ENCODE measurements at places on chromosomes 4 and X. TPM values are rescaled to one million over a fixed set of nuclear protein-coding genes. Genes with fewer than 3 reads are reported as not detected.

Gene PDLIM3
- 540 TPM for total RNA-seq

DNA sequence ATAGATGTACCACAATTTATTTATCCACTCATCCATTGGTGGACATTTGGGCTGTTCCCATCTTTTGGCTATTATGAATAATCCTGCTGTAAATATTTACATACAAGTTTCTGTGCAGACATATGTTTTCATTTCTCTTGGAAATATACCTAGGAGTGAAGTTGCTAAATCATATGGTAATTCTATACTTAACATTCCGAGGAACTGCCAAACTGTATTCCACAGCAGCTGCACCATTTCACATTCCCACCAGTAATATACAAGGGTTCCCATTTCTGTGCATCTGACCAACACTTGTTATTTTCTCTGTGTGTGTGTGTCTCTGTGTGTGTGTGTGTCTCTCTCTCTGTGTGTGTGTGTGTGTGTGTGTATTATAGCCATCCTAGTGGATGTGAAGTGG, 15.4 kb upstream of the DOCK11 start:
- no peak for DNase-seq

- DNase-seq = no peak
Observed at GRCh38 chr4:11497972-11498371, 69.3 kb upstream of the HS3ST1 start.

GRCh38 chrX:46325312-46325877, 219.8 kb downstream of the ZNF674 start:
- DNase-seq = no peak

GRCh38 chr4:116358633-116359222, 726.6 kb downstream of the TRAM1L1 start:
- no peak for DNase-seq

GRCh38 chr4:116501954-116502353, 583.4 kb downstream of the TRAM1L1 start:
- DNase-seq = no peak

DNA sequence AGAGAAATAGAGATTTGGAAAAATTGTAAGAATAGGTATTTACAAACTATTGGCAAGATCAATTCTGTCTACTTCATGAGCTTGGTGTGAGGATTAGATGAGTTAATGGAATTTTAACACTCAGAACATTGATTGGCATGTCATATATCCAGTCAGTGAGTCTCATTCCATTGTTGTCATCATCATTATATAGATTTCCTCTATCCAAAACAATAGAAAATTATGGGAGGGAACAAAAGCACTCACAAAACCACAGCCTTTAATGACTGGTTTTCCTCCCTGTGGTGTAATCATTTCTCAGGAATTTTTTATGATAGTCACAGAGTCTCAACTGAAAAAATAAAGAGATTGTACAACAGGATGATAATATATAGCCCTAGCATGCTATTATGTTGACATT, 21.1 kb downstream of the KLHL5 start:
- no peak for DNase-seq

DNA sequence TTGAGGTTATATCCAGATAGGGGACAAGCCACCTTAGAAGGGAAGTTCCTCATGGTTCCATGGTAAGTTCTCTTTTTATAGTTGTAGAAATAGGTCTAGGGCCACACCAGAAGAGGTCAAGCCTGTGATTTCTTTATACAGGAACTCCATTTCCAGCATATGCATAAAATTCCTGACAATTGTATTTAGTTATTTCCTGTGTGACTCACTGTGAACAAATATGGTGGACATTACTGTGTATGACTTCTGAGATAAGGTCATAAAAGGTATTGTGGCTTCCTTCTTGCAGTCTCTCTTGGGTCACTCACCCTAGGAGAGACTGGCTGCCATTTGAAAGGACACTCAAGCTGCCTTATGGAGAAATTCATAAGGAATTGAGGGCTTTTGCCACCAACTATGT, 2.2 kb upstream of the C4orf36 start:
- no peak for DNase-seq

GRCh38 chr4:40956721-40957255, 207.0 kb downstream of the NSUN7 start:
- DNase-seq = no peak

Gene KLKB1
- 0.83 TPM for total RNA-seq

GRCh38 chr4:162151850-162152249, 11.9 kb downstream of the FSTL5 start:
- DNase-seq = no peak

DNA sequence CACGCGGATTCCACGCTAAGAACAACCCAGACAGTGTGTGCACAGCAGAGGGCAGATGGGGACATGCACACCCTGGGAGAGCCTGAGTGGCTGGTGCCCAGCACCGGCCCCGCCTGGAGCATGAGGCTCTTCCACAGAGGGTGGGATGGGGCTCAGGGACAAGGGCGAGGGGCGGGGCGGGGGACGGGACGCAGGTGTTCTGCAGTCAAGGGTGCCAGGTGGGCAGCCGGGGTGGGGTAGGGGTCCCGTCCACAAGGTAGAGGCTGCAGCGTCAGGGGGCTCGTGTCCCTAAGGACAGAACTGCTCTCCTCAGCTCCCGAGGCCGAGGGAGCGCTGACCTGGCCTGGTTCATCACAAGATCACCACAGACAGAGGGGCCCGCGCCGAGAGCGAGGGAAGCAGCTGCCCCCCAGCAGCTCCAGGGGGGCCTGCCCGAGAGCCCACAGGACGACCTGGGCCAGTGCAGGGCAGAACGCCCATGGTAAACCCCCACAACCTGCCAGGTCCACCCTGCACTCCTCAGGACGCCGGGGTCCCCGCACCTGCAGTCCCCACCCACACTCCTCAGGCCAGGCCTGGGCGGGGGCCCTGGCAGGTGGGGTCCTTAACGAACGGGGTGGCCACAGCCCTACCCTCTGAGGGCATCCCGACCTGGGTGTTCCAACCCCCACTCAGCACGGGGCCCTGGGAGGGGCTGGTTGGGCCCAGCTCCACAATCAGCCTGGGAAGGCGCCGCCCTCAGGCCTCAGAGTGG, 26.7 kb downstream of the CTBP1 start:
- DNase-seq = no peak

DNA sequence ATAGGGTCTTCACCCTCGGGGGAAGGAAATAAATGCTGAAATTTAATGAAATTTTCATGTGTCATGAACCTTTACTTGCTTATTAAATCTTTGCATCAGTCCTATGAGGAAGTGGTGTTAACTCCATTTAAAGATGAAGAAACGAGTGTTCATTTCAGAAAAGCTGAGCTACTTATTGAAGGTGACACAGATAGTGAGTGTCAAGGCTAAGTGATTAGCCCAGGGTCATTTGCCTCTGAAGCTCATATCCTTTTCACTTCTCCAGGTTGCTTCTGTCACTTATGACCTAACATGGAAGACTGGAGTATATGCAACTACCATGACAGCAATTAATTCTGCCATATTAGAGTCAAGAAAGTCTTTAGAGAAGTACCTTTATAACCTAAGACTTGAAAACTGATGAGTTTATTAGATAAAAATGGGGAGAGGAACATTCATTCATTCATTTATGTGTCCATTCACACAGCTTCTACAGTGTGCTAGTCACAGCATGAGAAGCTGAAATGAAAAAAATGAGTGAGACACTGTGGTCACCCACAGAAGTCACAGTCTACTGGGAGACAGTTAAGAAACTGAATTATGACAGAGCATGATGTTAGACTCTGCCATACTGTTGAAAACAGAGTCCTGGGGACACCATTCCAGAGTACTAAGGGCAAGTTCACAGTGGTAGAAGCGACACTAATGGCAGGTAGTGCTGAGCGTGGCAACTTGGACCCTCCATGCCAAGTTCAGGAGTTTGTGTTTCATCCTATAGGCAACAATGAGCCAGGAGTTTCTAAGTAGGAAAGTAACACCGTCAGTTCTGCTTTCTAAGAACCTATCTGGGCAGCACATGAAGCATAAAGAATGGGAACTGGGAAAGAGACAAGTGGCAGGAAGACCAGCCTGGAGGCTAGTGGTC, 21.3 kb downstream of the ALPK1 start:
- DNase-seq = no peak

DNA sequence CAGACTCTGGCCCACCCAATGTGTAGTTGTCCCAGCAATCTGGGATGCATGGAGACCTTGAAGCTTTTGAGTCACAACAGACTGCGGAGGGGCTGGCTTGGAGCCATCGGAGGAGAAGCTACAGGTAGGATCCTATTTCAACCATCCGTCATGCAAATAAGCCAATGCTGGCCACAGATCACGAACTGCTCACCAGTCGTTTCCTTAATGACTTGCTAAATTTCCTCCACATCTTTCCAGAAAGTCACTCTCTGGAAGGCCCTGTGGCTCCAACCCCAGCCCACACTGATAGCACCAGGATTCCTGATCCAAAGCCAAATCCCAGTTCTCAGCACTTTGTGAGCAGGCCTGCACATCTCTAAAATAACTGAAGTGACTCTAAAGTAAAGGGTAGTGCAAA, 321.3 kb downstream of the RAB28 start:
- DNase-seq = no peak

Gene FRAS1
- total RNA-seq = 2.3 TPM

Gene PASD1
- not detected for total RNA-seq

DNA sequence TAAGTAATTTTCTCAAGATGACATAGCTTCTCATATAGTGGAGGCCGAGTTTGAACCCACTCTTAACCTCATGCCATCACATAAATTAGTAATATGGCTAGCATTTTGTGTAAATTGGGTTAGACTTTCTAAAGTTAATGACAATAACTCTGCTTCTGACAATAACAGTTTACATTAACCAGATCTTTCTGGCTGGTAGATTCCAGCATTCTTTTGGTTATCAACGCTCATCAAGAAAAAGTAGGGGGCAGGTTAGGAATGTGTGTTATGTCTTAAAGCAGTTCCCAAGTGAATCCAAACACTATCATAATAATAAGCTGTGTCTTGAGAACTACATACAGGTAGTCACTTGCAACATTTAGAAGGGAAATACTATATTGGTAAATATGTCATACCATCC, 162.5 kb downstream of the PRDM5 start:
- no peak for DNase-seq

GRCh38 chr4:180059216-180059881, 2183.9 kb upstream of the TENM3 start:
- peak; percentile 76 for DNase-seq

- DNase-seq = no peak
Observed at GRCh38 chrX:100368167-100368566, 41.9 kb downstream of the PCDH19 start.

DNA sequence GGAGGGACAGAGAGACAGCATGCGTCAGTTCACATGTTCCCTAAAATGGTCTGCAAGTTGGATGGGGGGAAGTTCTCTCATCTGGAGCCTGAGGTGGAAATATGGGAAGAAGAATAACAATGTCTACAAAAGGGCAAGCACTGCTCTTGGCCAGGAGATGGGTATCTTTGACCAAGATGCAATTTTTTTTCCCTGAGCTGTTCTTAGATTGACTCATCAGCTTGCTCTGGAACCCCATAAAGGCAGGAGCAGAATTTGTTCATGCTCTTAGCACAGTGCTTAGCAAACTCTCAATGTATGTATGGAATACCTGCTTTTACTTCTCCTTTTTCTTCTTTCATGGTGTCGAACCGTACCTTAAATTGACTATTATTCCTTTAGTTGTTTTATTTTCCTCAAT, 90.5 kb upstream of the ZNF827 start:
- no peak for DNase-seq

- DNase-seq = no peak
Observed at GRCh38 chr4:153064571-153064970, 128.4 kb downstream of the FHDC1 start.

DNA sequence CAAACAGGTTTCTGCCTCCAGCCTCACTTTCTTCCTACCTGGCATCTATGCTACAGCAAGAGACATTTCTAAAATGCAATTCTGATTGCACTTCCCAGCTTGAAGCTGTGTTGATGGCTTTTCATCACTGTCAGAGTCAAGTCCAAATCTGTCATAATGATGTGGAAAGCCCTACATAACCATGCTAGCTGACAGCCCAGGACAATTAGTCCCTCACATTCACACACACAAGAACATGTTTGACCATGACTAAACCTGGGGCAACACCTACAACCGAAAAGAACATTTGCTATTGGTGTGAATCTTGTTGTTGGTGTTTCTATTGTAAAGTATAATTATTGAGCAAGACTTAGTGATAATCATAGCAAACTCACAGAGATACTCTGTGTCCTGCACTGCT, 58.2 kb downstream of the PPM1K start:
- no peak for DNase-seq

GRCh38 chrX:17527135-17527701, 152.2 kb downstream of the NHS start:
- no peak for DNase-seq

Gene SMIM10L2A
- 0.33 TPM for total RNA-seq

Data from posterior vena cava (tissue), 2 donors.